ENCODE measurements at places on chromosomes 12 and 14. TPM values are rescaled to one million over a fixed set of nuclear protein-coding genes. Genes with fewer than 3 reads are reported as not detected.
A peak's percentile ranks its signal among the peaks of the same experiment; 100 is the strongest.

UBE2N gene
- 81.7 TPM for total RNA-seq

- no peak overlapping the region for H3K4me3 ChIP-seq
- no peak for DNase-seq
- H3K4me1 ChIP-seq: no peaks in the 10 kb centered on the region
- no peaks in the 10 kb centered on the region for H3K36me3 ChIP-seq
Measured at GRCh38 chr12:3421191-3421978, 69.6 kb upstream of the PRMT8 start.

- no peak overlapping the region for H3K27ac ChIP-seq
- no peak for DNase-seq
- no peak overlapping the region for H3K4me3 ChIP-seq
- no peaks in the 10 kb centered on the region for H3K36me3 ChIP-seq
- H3K4me1 ChIP-seq: no peaks in the 10 kb centered on the region
Measured at GRCh38 chr12:110176745-110177144, 52.6 kb downstream of the IFT81 start.

DNA sequence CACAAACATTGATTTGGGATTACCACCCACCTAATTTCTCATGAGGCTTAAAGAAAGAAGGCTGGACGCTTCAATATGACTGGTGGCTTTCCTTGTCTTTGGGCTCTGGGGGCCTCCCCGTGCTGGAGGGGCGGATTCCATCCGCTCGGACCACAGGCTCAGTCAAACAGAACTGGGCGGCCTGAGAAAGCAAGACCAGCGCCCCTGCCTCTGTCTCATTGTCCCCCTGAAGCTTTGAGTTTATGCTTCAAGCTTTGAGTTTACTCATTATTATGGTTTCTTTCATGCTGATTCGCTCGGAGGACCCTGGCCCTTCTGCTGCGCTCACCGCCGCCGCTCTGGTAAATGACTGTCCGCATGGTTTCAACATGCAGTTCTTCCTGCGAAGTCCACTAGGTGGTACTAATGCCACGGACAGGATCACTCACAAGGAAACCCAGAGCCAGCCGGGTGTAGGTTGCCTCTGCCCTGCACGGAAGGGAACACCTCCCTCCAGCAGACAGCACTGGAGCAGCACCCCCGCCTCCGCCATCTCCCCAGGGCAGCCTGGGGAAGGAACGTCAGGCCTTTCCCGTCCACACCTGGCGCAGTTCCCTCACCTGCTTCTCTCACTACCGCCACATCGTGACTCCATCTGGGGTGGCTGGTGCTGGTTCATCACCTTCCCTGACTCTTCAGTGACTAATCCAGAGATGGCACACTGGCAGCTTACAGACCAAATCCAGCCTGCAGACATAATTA, 13.2 kb upstream of the TIGAR start:
- DNase-seq: peak; percentile 29
- H3K27ac ChIP-seq: no peak overlapping the region
- no peak overlapping the region for H3K4me3 ChIP-seq
- H3K36me3 ChIP-seq: peaks cover 4% of the 10 kb centered on the region
- H3K4me1 ChIP-seq: no peaks in the 10 kb centered on the region
- no peaks in the 10 kb centered on the region for H3K27me3 ChIP-seq

- H3K36me3 ChIP-seq: no peaks in the 10 kb centered on the region
- no peaks in the 10 kb centered on the region for H3K4me1 ChIP-seq
- no peak overlapping the region for H3K4me3 ChIP-seq
- H3K27ac ChIP-seq: no peak overlapping the region
- no peak for DNase-seq
- H3K27me3 ChIP-seq: no peaks in the 10 kb centered on the region
Measured at GRCh38 chr12:40827683-40828592, 135.7 kb downstream of the CNTN1 start.

DNA sequence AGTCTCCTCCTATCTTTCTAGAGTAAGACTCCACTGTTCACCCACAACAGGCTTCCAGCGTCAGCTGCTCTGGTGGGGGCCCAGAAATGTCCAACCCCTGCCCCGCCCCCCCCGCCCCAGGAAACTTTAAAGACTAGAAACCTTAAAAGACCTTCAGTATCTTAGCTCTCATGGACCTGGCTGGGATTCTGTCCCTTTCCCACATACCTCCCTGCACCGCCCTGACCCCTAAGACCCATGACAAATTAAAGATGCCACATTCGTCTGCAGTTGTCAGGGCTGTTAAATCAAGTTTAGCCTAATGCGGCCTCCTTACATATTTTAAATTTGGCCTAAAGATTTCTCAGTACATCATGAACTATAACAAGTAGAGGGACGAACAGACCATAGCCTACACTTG, 10.0 kb upstream of the SERPINA10 start:
- H3K4me3 ChIP-seq: no peak overlapping the region
- H3K4me1 ChIP-seq: no peaks in the 10 kb centered on the region
- no peak for DNase-seq
- no peaks in the 10 kb centered on the region for H3K27me3 ChIP-seq
- no peaks in the 10 kb centered on the region for H3K36me3 ChIP-seq
- H3K27ac ChIP-seq: no peak overlapping the region

FGD4 gene
- 3.9 TPM for total RNA-seq

- no peaks in the 10 kb centered on the region for H3K36me3 ChIP-seq
- DNase-seq: no peak
- H3K27ac ChIP-seq: no peak overlapping the region
- H3K27me3 ChIP-seq: no peaks in the 10 kb centered on the region
Measured at GRCh38 chr12:117148642-117149041, 41.6 kb downstream of the FBXO21 start.

DNA sequence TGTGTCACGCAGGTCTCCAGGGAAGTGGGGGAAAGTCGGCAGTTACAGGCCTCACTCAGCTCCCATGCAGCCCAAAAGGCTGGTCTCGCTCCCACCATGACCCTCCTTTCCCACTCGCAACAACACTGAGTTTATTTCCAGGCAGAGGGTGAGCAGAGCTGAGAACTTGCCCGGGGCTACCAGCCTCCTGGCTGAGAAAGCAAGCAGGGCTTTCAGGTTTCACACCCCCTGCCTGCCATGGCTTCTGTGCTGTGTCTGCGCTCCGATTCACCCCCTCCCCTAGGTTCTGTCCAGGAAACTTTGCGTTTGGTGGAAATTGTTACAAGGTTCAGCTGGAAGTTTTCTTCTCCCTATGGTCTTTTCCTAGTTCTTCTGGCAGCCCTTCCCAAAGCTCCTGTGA, 17.1 kb downstream of the OR10G2 start:
- no peaks in the 10 kb centered on the region for H3K36me3 ChIP-seq
- no peak for DNase-seq
- no peaks in the 10 kb centered on the region for H3K27me3 ChIP-seq
- H3K27ac ChIP-seq: no peak overlapping the region

DNA sequence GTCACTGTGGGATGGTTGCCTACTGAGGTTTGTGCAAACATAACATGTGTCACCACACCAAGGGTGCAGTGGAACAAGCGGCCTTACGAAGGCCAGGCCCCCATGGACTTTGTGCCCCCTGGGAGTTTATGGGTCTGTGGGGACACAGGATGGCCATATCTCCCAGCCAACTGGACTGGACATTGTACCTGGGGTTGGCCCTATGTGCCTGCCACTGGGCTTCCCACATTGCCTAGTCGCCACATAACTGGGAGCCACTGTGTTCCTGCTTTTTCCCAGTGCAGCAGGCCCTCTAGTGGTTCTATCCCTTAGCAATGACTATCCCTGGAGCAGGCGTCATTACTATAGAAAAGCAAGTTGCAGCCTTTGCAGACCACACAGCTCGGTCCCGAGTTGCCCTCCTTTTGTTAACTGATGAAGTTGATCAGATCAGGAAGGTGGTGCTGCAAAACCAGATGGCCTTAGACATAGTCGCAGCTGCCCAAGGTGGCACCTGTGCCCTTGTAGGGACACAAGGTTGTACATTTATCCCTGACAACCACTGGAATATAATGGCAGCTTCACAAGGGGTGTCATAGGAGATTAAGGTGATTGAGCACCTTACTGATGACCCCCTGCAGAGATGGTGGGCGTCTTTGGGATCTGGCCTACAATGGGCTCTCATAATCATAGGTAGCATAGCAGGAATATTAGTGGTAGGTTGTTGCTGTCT, 15.2 kb upstream of the RNASE12 start:
- H3K4me1 ChIP-seq: peaks cover 9% of the 10 kb centered on the region
- DNase-seq: no peak

HOXC11 gene
- total RNA-seq: not detected

- H3K27ac ChIP-seq: peak overlapping the region; percentile 74
- H3K4me1 ChIP-seq: peaks cover 55% of the 10 kb centered on the region
- H3K36me3 ChIP-seq: no peaks in the 10 kb centered on the region
- no peaks in the 10 kb centered on the region for H3K27me3 ChIP-seq
- peak; percentile 41 for DNase-seq
Measured at GRCh38 chr12:122079532-122080081, 1.1 kb downstream of the MLXIP start.

DNA sequence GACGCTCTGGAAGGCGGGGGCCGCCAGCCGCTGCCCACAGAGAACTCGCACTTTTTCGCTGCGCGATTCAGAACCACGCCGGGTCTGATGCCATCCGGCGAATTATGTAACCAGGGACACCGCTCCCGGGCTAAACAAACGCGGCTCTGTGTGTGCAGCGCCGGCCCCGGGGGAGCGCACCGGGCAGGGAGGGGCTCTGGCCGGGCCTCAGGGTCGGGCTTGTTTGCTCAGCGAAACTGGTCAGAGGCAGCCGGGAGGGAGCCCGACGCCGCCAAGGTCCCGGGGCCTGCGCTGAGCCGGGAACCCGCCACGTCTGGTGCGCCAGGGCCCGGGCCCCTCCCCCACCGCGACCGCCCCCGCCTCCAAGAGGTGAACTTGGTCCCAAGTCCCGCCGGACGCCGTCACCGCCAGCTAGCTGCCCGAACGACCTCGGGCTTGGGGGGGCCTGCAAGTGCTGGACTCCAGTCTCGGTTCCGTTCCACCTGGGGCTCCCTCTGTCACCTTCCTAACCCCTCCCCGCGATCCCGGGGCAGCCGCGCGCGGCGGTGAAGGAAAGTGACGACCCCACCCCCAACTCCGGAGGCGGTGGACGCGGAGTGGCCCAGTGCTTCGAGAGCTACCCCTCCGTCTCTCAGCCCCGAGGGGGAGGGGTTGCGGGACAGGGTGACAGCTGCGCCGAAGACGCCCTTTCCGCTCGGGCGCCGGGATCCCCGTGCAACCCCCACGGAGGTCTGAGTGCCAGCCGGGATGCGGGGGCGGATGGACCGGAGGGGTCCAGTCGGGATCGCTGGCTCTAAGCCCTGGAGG, 848 bp downstream of the CTDSP2 start:
- peaks cover 43% of the 10 kb centered on the region for H3K4me1 ChIP-seq
- H3K27ac ChIP-seq: peak overlapping the region; percentile 75
- no peaks in the 10 kb centered on the region for H3K36me3 ChIP-seq
- H3K27me3 ChIP-seq: no peaks in the 10 kb centered on the region
- peak overlapping the region; percentile 98 for H3K4me3 ChIP-seq

TCP11L2 gene
- 306 TPM for total RNA-seq

- no peak for DNase-seq
- peaks cover 63% of the 10 kb centered on the region for H3K4me1 ChIP-seq
- no peak overlapping the region for H3K27ac ChIP-seq
- no peaks in the 10 kb centered on the region for H3K27me3 ChIP-seq
Measured at GRCh38 chr14:105476831-105477659, 2.4 kb downstream of the CRIP2 start.

B4GALNT3 gene
- not detected for total RNA-seq
